Suppressor macrophage treated with lipopolysaccharide for 1 hour (primary cell): ENCODE measurements at places on chromosomes 6 and 20.

GRCh38 chr20:8918145-8918544 is 150.7 kb upstream of the PLCB4 start:
- no peak for DNase-seq

DNA sequence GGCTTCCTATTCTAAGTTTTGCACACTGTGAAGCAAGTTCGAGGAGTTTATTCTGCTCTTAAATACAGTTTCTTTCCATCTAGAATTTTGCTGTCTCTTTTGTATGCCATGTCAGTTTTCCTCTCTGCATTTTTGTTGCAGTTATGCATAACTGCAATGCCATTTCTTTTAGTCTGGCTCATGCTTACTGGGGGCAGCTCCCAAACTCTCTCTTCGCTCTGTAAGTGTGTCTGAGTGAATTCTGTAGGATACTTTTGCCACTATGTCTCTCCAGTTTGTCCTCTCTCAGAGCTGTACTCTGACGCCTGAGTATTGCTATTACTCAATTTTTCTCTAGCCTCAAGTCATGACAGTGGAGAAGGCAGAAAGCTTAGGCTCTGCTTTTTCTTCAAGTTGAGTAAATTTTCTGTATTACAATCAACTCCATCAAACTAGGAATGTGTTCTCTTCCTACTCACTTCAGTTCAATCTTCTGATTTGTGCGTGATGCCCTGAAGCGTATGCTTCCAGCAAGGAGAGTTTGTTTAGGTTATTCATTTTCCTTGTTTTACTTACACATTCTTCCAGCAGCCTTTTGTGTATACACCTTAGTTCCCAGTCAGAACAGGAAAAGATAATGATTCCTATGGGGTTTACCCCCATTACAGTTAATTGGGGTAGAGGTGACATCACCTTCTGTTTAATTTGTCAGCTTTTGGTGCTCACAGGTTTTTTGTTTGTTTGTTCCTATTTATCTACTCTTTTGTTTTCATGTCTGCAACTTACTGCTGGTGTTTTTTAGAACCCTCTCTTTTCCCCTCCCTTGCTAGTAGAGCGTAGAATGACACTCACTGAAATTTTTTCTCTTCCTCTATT is 430.9 kb downstream of the BCKDHB start:
- no peak for DNase-seq

DNA sequence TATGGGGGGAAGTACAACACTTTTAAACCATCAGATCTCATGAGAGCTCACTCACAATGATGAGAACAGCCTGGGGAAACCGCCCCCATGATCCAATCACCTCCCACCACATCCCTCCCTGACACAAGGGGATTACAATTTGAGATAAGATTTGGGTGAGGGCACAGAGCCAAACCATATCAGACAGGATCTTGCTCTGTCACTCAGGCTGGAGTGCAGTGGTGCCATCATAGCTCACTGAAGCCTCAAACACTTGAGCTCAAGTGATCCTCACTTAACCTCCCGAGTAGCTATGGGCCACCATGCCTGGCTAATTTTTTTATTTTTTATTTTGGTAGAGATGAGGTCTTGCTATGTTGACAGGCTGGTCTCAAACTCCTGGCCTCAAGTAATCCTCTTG is 5.1 kb upstream of the IYD start:
- no peak for DNase-seq

- DNase-seq, result no peak
Measured at GRCh38 chr6:107789361-107789760, 34.8 kb downstream of the SCML4 start.

DNA sequence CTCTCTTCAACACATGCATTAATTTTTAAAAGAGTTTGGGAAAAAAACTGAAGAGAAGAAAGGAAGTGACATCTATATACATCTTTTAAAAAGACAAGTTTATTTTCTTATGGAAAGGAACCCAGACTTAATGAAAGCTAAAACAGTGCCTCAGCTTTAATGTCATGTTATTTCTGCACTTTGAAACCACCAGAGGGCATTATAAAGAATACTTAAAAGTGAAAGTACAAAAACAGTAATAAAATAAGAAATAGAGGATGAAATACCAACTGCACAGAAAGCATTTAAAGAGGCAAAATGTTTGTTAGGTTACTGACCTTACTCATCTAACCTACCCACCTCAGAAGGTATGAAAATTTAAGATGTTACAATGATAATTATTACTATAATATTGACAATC is 98.8 kb downstream of the HUS1B start:
- no peak for DNase-seq

- DNase-seq, result no peak
Measured at GRCh38 chr6:116535109-116535508, 10.4 kb downstream of the TRAPPC3L start.

DNA sequence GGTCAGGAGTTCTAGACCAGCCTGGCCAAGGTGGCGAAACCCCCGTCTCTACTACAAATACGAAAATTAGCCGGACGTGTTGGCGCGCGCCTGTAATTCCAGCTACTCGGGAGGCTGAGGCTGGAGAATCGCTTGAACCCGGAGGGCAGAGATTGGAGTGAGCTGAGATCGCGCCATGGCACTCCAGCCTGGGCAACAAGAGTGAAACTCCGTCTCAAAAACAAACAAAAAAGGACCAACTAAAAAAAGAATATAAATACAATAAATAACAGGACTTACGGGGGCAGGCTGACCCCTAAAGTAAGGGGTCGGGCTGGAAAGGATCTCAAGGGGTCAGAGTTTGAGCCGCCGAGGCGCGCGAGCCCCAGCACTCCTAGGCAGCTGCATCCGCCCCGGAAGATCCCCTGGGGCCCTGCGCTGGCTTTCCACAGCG is 509 bp upstream of the TPD52L2 start:
- DNase-seq, result no peak
